ENCODE measurements at places on chromosomes 5 and 9.

- ATAC-seq: no peak
These were observed 892.9 kb downstream of the NR2F1-AS1 start for GRCh38 chr5:92687821-92688722.

GRCh38 chr5:101278011-101278687 lies 375.1 kb upstream of the ST8SIA4 start:
- peak; percentile 43 for ATAC-seq

DNA sequence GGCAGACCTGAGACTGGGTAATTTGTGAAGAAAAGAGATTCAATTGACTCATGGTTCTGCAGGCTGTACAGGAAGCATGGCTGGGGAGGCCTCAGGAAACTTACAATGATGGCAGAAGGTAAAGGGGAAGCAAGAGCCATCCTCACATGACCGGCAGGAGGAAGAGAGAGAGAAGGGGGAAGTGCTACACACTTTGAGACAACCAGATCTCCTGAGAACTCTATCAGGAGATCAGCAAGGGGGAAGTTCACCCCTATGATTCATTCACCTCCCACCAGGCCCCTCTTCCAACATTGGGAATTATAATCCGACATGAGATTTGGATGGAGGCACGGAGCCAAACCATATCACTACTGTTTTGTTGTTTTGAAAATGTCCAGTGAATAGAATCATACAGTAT lies 110.2 kb downstream of the DAPK1 start:
- no peak for ATAC-seq

DNA sequence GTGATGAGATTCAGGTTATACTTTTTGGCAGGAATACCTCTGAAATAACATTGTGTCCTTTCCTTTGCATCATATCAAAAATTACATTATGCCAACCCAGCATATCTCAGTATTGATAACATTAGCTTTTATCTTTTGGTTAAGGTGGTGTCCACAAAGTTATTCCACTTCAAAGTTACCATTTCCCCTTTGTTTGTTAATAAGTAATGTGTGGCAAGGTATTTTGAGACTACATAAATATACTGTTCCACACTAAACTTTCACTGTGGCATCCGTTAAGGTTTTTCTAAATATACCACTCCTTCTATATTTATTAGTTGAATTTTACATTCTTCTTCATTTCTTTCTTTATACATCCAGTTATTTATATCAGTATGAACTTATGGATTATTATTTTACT lies 14.1 kb upstream of the ARHGEF37 start:
- ATAC-seq: no peak

GRCh38 chr5:155459889-155460500 lies 446.4 kb downstream of the KIF4B start:
- no peak for ATAC-seq

Measured in esophagus mucosa (tissue), 1 donor.